ENCODE measurements at places on chromosomes 2 and 18.

DNA sequence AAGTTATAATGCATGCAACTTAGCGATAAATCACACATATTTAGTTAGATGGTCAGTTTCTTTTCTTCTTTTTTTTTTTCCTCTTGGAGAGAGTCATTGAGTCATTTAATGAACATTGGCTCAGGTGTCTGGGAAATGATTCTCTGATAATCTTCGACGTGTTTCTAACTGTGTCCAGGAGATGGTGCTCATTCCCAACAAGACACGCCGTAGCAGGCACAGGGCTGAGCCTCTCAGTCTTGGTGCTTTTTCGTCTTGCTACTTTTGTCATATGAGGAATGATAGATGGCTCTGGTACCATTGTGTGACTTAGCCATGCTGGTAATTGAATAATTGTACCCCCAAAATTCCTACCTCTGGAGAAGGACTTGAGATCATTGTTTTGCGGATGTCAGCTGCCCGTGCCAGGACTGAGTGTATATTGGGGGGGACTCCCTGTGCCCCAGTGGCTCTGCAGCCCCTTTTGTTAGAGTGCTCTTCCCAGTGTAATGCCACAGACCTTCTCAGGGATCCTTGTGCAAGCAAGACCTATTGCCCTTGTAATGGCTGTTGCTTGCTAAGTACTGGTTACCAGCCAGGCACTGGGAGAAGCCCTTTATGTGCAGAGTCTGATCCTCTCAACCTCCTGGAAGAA lies 107.6 kb upstream of the CYRIA start:
- peak; percentile 53 for DNase-seq

GRCh38 chr18:79496978-79497637 lies 101.4 kb downstream of the NFATC1 start:
- peak; percentile 94 for DNase-seq

DNA sequence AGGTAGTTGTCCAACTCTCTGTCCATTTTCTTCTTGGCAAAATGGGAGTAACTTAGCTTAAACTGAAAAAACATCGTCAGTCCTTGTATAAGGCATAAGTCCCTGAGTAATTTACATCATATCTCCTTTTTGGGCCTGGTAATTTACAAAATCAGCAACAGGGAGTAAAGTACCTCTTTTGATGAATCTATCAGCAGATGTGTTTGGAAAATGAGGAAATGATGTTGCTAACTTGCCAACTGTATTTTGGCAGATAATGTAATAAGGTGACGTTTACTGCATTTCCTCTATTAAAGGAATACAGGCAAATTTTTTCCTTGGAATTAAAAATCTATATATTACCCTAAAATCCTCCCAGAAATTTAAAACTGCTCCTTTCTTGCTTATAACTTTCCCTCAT lies 29.2 kb downstream of the ANKRD44 start:
- DNase-seq: no peak

DNA sequence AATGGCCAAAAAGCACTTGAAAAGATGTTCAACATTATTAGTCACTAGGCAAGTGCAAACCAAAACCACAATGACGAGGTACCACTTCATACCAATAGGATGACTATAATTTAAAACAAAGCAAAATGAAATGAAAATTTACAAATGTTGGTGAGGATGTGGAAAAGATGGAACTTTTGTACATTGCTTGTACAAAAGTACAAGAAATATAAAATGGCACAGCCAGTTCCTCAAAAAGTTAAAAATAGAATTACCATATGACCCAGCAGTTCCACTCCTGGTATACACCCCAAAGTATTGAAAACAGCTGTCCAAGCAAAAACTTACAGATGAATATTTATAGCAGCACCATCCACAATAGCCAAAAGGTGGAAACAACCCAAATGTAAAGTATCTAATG lies 107.8 kb upstream of the XPO1 start:
- DNase-seq: peak; percentile 87

DNA sequence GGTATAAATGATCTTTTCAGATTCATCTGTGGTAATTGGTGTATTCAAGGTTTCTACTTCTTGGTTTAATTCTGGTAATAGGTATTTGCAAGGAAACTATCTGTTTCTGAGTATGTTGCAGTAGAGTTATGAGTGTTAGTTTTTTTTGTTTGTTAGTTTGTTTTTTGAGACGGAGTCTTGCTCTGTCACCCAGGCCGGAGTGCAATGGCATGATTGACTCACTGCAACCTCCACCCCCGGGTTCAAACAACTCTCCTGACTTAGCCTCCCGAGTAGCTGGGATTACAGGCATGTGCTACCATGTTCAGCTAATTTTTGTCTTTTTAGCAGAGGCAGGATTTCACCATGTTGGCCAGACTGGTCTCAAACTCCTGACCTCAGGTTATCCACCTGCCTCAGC lies 60.9 kb upstream of the IL1R2 start:
- DNase-seq: no peak

- peak; percentile 5 for DNase-seq
Measured at GRCh38 chr2:199147216-199147615, 310.5 kb downstream of the SATB2 start.

- no peak for DNase-seq
Measured at GRCh38 chr18:77168811-77169311, 36.3 kb upstream of the MBP start.

DNA sequence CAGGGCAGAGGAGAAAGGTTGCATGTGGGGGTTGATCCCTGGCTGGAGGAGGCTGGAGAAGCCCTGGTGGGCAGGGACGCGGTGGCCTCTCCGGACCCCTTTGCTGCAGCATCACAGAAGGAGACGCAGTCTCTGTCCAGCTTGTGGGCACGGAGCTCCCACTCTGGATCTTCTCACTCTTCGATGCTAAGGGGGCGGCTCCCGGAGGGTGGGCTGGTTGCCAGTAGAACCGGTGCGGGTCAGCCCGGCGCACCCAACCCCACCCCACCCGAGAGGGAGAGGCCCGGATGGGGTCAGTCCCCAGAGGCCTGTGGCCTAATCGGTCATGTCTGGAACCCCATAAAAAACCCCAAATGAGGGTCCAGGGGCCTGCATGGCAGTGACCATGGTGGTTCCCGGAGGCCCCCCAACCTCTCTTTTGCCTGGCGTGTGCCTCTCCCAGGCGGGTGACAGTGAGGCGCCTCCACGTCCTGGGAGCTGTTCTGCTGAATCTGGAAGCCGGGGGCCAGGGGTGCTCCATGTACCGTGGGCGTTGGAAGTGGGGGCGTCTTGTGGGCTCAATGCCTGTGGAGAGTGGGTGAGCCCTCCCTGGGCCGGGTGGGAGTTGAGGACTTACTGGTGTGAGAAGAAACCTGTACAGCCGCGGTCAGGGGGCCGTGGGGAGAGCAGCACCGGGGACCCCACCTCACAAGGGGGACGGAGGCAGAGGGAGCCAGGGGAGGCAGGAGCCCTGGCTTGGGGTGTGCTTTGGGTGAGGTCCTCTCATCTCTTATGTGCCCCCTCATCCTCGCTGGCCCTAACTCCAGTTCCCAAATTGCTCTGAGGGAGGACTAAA lies 79.6 kb downstream of the RTP5 start:
- DNase-seq: no peak

DNA sequence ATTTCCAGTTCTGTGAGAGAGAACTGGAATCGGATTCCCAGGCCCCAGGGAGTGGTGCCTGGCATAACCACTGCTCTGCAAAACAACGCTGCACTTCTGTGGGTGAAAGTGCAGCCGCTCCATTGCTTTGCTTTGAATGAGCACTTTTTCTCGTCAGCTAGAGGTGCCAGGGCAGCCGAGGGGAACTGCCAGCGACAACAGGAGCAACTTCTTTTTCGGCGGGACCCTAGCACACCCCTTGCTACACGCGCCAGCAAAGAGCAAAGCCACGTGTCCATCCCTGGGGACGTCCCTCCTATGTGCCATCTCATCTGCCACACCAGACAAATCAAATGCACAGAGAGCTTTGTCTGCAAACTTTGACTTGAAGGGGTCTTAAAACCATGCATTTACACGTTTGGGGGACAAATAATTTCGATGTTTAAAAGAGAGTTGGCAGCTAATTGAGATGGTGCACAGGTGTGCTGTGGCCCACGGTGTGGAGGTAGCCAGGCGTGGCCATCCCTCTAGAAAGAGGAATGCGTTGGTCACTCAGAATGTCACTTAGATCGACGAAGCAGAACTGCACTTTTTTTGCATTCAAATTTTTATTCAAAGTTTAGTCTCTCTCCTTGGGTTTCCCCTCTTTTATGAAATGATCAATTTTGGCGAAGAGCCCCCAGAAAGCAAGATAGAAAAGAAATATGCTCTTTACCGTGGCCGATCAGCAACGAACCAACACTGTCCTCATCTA lies 151.8 kb downstream of the MBP start:
- DNase-seq: no peak

GRCh38 chr2:1132328-1132969 lies 181.8 kb downstream of the SNTG2 start:
- no peak for DNase-seq

DNA sequence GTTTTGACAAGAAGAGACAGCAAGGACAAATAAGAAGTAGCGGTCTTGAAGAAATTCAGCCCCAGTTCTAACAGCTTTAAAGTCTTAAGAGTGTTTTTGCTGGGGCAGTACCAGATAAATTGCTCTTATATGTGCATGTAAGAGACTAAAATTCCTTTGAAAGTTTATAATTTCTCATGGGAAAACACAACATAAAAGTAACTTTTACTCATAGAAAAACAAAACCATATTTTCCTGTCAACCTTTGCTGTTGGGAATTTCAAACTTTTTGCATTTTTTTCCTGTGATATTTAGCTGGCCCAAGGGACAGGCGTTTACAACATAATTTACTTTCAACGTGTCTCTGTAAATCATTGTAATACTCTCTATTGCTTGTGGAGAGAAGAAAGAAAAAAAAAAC lies 767.8 kb upstream of the ZEB2 start:
- DNase-seq: peak; percentile 54

DNA sequence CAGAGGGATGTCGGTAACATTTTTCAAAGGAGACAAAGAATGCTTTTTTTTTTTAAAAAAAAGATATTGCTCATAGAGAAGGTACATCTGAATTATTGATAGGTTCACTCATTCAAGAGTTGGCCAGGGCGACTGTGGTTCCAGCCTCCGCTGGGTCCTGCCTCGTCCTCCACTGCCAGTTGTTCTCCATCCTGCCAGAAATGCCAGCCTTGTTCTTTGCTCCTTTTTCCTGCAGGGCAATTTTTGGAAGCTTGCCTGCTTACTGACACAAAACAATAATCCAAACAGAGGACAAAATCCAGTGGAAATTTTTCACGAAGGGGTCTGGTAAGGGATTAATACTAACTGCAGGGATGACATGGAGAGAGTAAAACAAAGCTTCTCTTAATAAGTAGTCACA lies 1113.0 kb downstream of the CBLN2 start:
- DNase-seq: no peak

- DNase-seq: no peak
Measured at GRCh38 chr2:45344502-45344901, 266.6 kb downstream of the SRBD1 start.

GRCh38 chr2:133640103-133640502 lies 71.8 kb upstream of the NCKAP5 start:
- DNase-seq: no peak

GRCh38 chr2:14557111-14557510 lies 75.4 kb upstream of the LRATD1 start:
- DNase-seq: no peak

- no peak for DNase-seq
Measured at GRCh38 chr2:2825516-2826208, 494.6 kb upstream of the MYT1L start.

DNA sequence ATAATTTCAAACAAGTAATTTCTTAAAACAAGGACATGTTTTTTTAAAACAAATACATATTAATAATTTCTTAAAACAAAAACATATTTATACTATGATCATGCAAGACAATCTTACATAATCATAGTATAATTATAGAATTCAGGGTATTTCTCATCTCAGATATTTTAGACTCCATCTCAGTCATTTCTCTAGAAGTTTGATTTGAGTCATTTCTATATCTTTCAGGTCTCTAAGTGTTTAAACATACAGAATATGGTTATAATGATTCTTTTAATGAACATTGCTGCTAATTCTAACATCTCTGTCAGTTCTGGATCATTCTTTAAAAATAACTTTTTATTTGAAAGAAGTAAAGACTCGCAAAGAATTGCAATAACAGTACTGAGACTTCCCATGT lies 154.2 kb upstream of the KYNU start:
- no peak for DNase-seq

- DNase-seq: no peak
Measured at GRCh38 chr18:79659733-79660132, 19.9 kb upstream of the CTDP1 start.

- no peak for DNase-seq
Measured at GRCh38 chr2:150882751-150883612, 378.7 kb downstream of the RBM43 start.

DNA sequence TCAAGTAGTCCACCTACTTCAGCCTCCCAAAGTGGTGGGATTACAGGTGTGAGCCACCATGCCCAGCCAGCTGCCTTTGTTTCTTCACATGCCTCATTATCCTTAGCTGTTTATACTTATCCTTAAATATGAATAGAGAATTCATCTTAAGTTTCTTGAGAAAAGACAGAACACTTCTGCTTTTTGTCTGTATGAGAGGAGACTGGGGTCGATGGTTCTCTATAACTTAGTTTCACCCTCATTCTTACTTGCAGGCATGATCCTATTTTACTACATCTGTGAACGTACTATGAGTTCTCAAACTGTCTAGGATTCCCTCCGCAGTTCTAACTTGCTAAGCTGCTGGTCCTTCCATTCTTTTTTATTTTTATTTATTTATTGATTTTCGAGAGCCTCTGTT lies 20.4 kb downstream of the PPM1B start:
- DNase-seq: no peak

DNA sequence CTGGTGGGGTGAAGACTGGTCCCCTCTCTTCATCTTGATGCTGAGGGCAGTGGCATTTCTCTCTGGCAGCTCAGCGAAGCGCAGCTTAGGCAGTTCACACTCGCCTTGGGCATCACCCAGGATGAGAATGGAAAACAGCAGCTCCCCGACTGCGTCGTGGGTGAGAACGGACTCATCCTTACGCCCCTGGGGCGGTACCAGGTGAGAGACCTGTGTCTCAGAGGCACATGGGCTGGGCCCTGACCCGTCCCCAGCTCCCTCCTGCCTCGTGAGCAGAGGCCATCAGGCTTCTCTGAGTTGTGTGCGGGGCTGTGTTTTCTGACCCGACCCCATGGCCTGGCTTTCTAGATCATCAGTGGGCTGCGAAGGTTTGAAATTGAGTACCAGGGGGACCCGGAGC lies 8.2 kb upstream of the CCDC74A start:
- DNase-seq: no peak

DNA sequence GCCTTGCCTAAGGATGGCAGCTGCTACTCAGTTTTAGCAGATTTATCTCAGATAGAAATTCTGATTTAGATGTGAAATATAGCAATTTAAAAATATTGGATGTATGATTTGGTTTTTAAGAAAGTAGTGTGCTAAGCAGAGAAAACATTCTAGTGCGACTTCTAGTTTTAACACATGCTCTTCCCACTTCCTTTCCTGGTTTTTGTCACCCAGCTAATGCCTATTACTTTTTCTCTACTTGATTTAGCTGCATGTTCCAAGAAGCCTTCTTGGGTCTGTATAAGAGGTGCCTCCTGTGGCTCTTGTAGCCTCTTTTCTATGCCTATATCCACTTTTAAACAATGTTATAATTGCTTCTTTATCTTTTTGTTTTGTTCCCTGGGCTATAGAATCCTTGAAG lies 53.0 kb downstream of the GPD2 start:
- DNase-seq: no peak

- DNase-seq: no peak
Measured at GRCh38 chr2:181847702-181848101, 43.8 kb upstream of the ITPRID2 start.
